ENCODE measurements at places on chromosomes 7 and 10. TPM values are rescaled to one million over a fixed set of nuclear protein-coding genes. Genes with fewer than 3 reads are reported as not detected.

Gene MMD2
- total RNA-seq, result not detected

Gene DNAH11
- 0.05 TPM for total RNA-seq

Gene GFRA1
- total RNA-seq, result 8.9 TPM

Gene DEPP1
- total RNA-seq, result 1.8 TPM

Gene GPER1
- 0.69 TPM for total RNA-seq

Gene EPHA1
- total RNA-seq, result not detected

Gene WNT2
- total RNA-seq, result not detected

Gene PRKAR2B
- 3.7 TPM for total RNA-seq

Gene IFIT2
- total RNA-seq, result 4.9 TPM
